ENCODE measurements at places on chromosomes 6 and 20. TPM values are rescaled to one million over a fixed set of nuclear protein-coding genes. Genes with fewer than 3 reads are reported as not detected.
A peak's percentile ranks its signal among the peaks of the same experiment; 100 is the strongest.

DNA sequence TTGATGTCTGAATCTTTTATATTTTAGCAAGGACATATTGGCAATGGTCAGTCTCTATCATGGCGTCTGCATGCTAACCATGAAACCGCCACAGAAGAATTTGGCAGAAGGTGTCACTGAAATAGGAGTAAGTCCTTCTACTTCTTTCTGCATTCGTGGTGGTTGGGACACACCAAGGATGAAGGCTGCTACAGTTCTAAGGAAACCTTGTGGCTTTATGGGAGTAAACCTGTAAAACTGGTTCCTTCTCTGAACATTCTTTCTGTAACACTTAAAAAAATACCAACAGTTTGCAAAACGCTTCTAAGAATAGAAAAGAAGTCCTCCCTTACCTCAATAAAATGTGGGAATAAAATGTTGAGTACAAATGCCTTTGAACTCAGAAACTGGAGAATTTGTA lies 195.3 kb downstream of the SLC24A3 start:
- no peak for DNase-seq
- no peak overlapping the region for H3K4me3 ChIP-seq
- H3K27me3 ChIP-seq = no peaks in the 10 kb centered on the region
- no peaks in the 10 kb centered on the region for H3K36me3 ChIP-seq
- no peak overlapping the region for H3K27ac ChIP-seq
- H3K4me1 ChIP-seq = no peaks in the 10 kb centered on the region

The SLC16A10 gene
- polyA plus RNA-seq = 0.12 TPM

GRCh38 chr6:102022281-102022680 lies 628.8 kb downstream of the GRIK2 start:
- H3K4me3 ChIP-seq = no peak overlapping the region
- H3K27ac ChIP-seq = no peak overlapping the region
- no peaks in the 10 kb centered on the region for H3K4me1 ChIP-seq
- no peak for DNase-seq
- no peaks in the 10 kb centered on the region for H3K36me3 ChIP-seq
- no peaks in the 10 kb centered on the region for H3K27me3 ChIP-seq

- no peaks in the 10 kb centered on the region for H3K27me3 ChIP-seq
- H3K27ac ChIP-seq = no peak overlapping the region
- no peak for DNase-seq
Measured at GRCh38 chr20:24723186-24723585, 225.9 kb upstream of the CST7 start.

The EPPIN gene
- polyA plus RNA-seq = not detected

GRCh38 chr6:52063584-52064344 lies 23.6 kb downstream of the PKHD1 start:
- no peaks in the 10 kb centered on the region for H3K36me3 ChIP-seq
- no peak overlapping the region for H3K27ac ChIP-seq
- DNase-seq = peak; percentile 51
- no peak overlapping the region for H3K4me3 ChIP-seq
- H3K4me1 ChIP-seq = no peaks in the 10 kb centered on the region

GRCh38 chr6:127998985-127999384 lies 98.1 kb upstream of the THEMIS start:
- no peak overlapping the region for H3K27ac ChIP-seq
- no peak for DNase-seq
- no peaks in the 10 kb centered on the region for H3K4me1 ChIP-seq
- H3K36me3 ChIP-seq = peaks cover 12% of the 10 kb centered on the region
- no peak overlapping the region for H3K4me3 ChIP-seq

The CDSN gene
- polyA plus RNA-seq = not detected

- H3K27ac ChIP-seq = no peak within 1 kb of the TSS
- peaks cover 33% of the 10 kb centered on the region for H3K4me1 ChIP-seq
- H3K36me3 ChIP-seq = no peaks in the 10 kb centered on the region
- DNase-seq = peak; percentile 74
- H3K4me3 ChIP-seq = peak within 1 kb of the TSS; percentile 54
- H3K27me3 ChIP-seq = peaks cover 86% of the 10 kb centered on the region
Measured at GRCh38 chr6:170290296-170291128, at the start of gene DLL1. TSS of gene DLL1 (minus strand) at chr6:170291078. CDS start at chr6:170290139, 939 bp downstream.

- no peaks in the 10 kb centered on the region for H3K4me1 ChIP-seq
- H3K4me3 ChIP-seq = no peak overlapping the region
- no peak for DNase-seq
- H3K27me3 ChIP-seq = no peaks in the 10 kb centered on the region
Measured at GRCh38 chr6:157316871-157317814, 6.2 kb downstream of the TMEM242 start.

The PSORS1C1 gene
- 3.0 TPM for polyA plus RNA-seq

- no peaks in the 10 kb centered on the region for H3K36me3 ChIP-seq
- no peaks in the 10 kb centered on the region for H3K4me1 ChIP-seq
- H3K27ac ChIP-seq = no peak overlapping the region
- no peaks in the 10 kb centered on the region for H3K27me3 ChIP-seq
- H3K4me3 ChIP-seq = no peak overlapping the region
Measured at GRCh38 chr6:98974309-98974708, 26.6 kb upstream of the FBXL4 start.

DNA sequence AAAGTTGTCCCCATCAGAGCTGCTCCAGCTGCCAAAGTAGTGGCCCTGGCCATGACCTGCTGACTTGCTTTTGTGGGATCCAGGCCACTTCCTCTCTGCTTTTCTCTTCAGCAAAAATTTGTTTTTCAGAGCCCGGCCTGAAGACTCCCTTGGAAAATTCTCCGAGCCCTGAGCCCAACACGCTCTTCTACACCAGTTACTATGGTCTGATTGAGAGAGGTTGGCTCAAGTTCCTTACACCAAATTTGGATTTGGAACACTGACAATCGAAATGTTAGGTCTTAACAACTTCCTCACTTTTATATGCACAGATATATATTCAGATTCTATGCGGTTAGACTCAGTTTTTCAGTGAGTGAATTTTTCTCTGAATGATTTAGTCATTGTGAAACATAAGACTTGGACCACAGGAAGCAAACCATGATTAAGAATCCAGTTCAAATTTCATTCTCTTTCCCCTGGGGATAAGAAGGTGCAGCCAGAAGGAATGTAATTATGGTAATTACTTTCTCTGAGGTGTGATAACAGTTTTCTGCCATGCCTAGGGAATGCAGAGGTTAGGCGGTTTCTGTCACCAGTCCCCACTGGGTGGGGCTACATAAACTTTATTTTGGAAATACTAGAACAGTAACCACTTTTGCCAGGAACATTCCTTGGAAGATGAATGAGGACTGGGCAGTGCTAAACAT lies 365.2 kb downstream of the SYNE1 start:
- no peak overlapping the region for H3K27ac ChIP-seq
- H3K27me3 ChIP-seq = no peaks in the 10 kb centered on the region
- no peak for DNase-seq
- no peak overlapping the region for H3K4me3 ChIP-seq
- H3K36me3 ChIP-seq = peaks cover 43% of the 10 kb centered on the region
- no peaks in the 10 kb centered on the region for H3K4me1 ChIP-seq

DNA sequence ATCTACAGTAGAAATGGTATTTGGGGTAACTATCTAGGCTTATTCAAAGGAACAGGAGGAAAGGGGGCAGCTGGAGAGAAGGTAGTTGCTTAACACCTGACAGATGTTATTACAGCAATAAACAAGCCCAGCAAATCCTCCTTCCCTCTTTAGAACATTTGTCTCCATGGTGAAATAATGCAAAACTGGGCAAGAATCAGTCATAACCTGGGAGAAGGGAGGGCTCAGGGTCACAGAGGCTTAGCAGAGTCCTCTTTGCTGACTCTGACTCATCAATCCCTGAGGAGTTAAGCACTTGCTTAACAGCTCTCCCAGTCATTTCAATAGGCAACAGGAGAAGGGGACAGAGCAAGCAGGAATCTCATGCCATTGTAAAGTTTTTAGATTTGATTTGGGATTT lies 230.3 kb downstream of the IBTK start:
- no peak overlapping the region for H3K4me3 ChIP-seq
- peak overlapping the region; percentile 69 for H3K27ac ChIP-seq
- no peaks in the 10 kb centered on the region for H3K27me3 ChIP-seq
- peaks cover 15% of the 10 kb centered on the region for H3K4me1 ChIP-seq
- DNase-seq = no peak

- no peaks in the 10 kb centered on the region for H3K27me3 ChIP-seq
- H3K27ac ChIP-seq = peak overlapping the region; percentile 30
- peaks cover 56% of the 10 kb centered on the region for H3K4me1 ChIP-seq
- no peaks in the 10 kb centered on the region for H3K36me3 ChIP-seq
- no peak overlapping the region for H3K4me3 ChIP-seq
Measured at GRCh38 chr20:59428006-59428405, 127.6 kb downstream of the EDN3 start.

The RIMS4 gene
- 0.44 TPM for polyA plus RNA-seq

- H3K27me3 ChIP-seq = no peaks in the 10 kb centered on the region
- H3K27ac ChIP-seq = no peak overlapping the region
- no peak overlapping the region for H3K4me3 ChIP-seq
- DNase-seq = no peak
Measured at GRCh38 chr6:107689951-107690642, 134.0 kb downstream of the SCML4 start.

DNA sequence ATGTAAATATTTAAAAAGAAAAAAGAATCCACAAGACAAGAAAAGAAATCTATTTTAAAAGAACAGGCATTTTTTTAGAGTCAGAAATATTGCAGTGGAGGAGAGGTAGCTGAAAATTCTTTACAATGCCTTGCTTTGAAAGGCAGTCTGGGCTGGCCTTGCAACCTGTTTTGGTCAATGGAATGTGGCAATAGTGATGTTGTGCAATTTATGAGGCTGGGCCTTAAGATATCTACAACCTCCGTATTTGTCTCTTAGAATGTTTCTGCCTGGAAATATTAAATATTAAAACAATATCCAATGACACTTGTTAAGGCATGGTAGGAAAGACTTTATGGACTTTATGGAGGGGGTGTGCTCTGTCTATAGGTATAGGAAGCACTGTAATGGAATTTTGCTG lies 14.8 kb upstream of the SCGN start:
- no peaks in the 10 kb centered on the region for H3K4me1 ChIP-seq
- no peaks in the 10 kb centered on the region for H3K27me3 ChIP-seq
- DNase-seq = no peak
- no peak overlapping the region for H3K27ac ChIP-seq
- no peaks in the 10 kb centered on the region for H3K36me3 ChIP-seq

The CYB5R4 gene
- 4.4 TPM for polyA plus RNA-seq

The CALHM5 gene
- polyA plus RNA-seq = 0.38 TPM

- no peaks in the 10 kb centered on the region for H3K27me3 ChIP-seq
- no peaks in the 10 kb centered on the region for H3K36me3 ChIP-seq
- DNase-seq = peak; percentile 86
- H3K27ac ChIP-seq = peak overlapping the region; percentile 95
- H3K4me3 ChIP-seq = peak overlapping the region; percentile 31
Measured at GRCh38 chr6:30781743-30782424, 37.5 kb upstream of the IER3 start.

DNA sequence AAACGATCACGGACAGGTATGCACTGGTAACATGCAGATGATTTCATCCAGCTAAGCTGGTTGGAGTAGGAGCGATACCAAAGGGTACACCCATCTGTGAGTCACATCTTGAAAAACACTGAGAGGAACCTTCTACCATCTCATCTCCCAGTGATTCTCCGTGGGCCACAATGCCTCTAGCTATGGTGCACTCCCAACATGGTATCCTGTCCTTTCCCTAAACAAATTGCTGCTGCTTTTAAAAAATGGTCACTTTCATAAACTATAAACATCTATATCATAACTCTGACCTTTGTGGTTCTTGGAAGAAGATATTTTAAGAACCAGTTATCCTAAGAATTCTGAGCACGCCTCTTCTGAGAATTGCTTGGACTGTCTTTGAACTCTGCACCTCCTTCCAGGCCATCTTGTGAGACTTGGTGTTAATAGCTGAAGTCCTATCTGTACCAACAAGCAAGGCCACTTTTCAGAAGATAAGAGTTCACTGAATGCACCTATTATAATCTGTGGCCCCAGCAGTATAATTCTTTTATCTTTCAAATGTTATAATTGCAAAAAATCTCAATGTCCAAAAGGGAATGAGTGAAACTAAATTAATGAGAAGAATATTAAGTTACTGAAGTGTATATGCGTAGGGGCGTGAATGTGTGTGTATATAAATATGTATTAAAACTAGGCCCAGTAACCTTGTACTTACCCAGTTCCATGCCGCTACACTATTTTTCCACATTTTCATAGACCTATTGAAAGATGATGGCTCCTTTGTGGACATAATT lies 70.5 kb upstream of the TPD52L1 start:
- H3K4me1 ChIP-seq = no peaks in the 10 kb centered on the region
- no peak overlapping the region for H3K4me3 ChIP-seq
- H3K27ac ChIP-seq = no peak overlapping the region
- no peaks in the 10 kb centered on the region for H3K36me3 ChIP-seq

The ABHD12 gene
- 32.2 TPM for polyA plus RNA-seq

The MAPK13 gene
- polyA plus RNA-seq = 2.3 TPM

The CPXM1 gene
- 58.3 TPM for polyA plus RNA-seq

DNA sequence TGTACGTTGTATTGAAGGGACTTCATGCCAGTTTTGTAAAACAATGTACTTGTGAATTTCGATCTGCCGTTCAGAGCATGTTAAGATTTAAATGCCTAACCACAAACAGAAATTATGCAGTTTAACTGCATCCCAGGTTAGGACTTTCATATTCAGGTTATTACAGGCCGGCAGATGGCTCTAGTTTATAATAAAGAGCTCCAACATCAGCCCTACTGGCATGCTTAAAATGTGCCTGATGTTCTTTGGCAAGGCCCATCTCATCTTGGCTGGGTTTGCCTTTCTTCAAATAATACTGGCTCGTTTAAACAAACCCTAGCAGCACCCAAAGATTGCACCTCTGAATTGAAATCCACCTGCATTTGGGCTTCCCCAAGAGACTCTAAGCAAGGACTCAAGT lies 169.3 kb upstream of the RIN2 start:
- H3K27ac ChIP-seq = no peak overlapping the region
- no peaks in the 10 kb centered on the region for H3K36me3 ChIP-seq
- peaks cover 21% of the 10 kb centered on the region for H3K27me3 ChIP-seq
- no peaks in the 10 kb centered on the region for H3K4me1 ChIP-seq
- DNase-seq = no peak

The PRDM13 gene
- polyA plus RNA-seq = 0.02 TPM

The SLC22A3 gene
- not detected for polyA plus RNA-seq

- no peaks in the 10 kb centered on the region for H3K27me3 ChIP-seq
- H3K4me1 ChIP-seq = no peaks in the 10 kb centered on the region
- no peak overlapping the region for H3K27ac ChIP-seq
- no peak for DNase-seq
- H3K36me3 ChIP-seq = no peaks in the 10 kb centered on the region
- no peak overlapping the region for H3K4me3 ChIP-seq
Measured at GRCh38 chr6:77468939-77469338, 5.6 kb upstream of the HTR1B start.

GRCh38 chr6:82616386-82617028 lies 252.9 kb downstream of the TPBG start:
- H3K27ac ChIP-seq = no peak overlapping the region
- H3K4me1 ChIP-seq = peaks cover 16% of the 10 kb centered on the region
- no peaks in the 10 kb centered on the region for H3K27me3 ChIP-seq
- no peak for DNase-seq

The TINAG gene
- 0.13 TPM for polyA plus RNA-seq

The GJA10 gene
- not detected for polyA plus RNA-seq

The HSPA1L gene
- polyA plus RNA-seq = 0.69 TPM
